ENCODE measurements at places on chromosomes 7 and 10.

DNA sequence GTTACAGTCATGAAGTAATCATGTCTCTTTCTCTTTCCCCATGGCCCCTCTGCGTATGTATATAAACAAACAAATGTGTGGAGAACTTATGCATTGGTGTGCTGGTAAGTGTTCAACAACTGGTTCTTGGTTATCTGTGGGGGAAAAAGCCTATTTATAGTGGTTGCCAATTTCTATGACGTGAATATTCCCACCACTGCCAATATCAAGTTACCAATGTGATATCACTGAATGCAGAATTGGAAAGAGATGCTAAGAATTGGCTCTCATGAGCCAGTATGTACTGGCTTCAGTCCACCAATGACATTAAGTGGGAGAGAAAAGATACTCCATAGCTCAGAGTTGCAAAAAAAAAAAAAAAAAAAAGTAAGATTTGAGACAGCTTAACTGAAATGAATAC is 399.7 kb downstream of the REEP3 start:
- DNase-seq: no peak

DNA sequence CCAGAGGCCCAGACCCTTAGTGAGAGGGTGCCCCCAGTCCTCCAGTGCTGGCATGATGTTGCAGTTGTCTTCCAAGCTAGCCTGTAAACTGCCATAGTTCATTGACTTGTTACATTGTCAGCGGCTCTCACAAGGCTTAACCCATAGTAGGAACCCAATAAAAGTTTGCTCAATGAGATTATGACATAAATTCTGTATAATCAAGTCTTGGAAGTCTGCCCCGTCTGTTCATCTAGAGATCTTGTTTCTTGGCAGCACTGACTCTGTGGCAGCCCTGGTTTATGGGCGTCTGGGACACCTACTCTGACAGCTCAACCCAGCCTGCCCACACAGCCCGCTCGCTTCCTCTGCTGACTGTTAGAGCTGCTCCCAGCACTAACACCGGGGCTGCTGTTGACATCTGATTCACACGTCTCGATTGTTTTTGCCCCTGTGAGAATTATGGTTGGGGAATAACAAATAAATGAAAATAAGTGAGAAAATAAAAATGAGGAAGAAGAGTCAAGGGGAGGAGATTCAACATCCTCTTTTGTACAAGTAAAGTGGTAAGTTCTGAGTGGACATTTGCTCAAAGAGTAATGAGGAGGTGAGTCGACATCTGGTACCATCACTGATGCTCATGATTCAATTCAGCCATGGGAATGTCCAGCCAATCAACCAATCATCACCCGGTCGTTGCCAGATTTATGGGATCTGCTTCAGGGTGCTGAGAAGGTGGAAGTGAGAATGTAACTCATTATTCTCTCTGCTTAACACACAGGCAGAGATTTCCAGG is 160.8 kb downstream of the SPAG6 start:
- DNase-seq: no peak

DNA sequence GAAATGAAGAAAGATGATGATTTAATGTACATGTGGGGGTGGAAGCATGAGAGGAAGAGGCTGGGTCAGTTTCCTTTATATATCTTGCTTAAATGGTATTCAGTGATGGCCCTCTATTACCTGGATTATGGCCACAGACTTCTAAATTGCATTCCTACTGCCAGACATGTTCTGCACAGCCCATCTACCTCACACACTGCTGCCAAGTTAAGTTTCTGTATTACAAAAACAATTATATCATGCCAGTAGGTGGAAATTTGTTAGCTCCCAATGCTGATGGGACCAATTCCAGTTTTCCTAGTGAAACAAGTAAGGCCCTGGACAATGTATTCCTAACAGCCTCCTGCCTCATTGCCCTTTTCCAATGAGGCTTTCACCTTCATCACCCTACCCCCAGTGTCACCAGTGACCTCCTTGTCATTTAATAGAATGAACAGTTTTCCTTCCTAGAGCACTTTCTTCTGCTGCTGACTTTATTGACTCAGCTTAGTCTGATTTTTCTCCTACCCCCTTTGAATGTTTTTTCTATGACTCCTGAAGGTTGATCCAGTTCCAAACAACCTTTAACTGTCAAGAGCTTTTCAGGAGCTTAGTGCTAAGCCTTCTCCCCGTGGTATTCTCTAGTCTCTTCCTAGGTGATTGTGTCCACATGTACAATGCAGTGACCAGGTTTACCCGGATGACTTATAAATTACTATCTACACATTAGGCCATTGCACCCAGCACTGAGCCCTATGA is 316.6 kb upstream of the ANKRD30A start:
- no peak for DNase-seq

GRCh38 chr10:104831272-104831671 is 190.2 kb downstream of the SORCS3 start:
- DNase-seq: no peak

- no peak for DNase-seq
These were observed 11.8 kb downstream of the CFAP69 start for GRCh38 chr7:90256778-90257177.

DNA sequence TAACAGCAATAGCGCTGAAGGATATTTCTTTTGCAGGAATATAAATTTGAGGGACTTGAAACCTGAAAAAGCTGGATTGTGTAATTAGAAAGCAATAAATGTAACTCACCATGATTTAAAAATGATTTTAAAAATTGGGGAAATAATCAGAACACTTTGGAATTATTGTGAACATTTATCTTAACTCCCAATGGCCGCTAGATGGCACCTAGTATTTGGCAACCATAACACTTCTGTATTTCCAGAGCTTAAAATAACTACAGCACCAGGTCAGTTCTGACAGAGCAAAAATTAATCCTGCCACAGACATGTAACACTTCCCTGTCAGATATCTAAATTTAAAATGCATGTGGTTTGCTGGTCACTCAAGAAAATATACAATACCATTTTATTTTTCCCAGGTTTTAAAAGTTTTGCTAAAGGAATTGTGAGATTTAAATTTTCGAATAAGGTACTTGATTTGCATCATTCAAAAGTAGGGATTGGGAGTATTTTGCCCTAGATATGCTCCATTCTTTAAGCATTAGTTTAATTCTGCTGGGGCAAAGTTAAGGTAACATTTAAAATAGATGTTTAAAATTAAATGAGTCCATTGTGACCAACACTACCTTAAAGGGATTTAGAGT is 144.5 kb downstream of the PPP1R3A start:
- DNase-seq: peak; percentile 45

DNA sequence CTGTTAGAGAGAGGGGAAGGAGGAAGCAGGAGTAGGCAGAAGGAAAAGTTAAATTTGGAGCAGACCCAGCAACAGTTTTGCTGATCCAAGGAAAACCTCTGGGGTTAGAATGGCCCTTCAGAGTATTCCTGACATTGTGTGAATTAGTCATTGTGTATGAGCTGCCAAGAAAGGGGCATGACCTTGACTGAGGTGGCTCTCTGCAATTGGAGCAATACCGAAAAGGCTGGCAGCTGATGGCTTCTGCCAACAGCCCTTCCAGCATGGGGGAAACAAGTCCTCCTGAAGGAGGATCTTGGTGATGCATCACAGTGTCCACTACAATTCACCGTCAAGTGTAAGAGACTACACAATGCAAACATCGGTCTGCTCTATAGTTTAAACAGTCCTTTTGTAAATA is 20.6 kb upstream of the WASL start:
- peak; percentile 94 for DNase-seq

DNA sequence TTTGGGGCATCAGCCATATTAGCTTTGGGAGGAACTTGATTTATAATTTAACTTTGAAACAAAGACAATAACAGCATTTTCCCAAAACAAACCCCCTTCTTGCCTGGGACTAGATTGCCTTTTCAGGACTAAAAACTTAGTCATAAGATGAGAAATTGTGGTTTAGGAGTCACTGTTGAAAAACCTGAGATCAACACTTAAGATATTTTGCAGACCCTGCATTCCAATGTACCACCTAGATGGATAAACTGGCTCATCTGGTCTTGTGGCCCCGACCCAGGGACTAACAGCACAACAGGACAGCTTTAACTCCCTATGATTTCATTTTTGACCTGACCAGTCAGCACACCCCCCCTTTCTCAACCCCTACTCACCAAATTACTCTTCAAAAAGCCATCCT is 1165.4 kb downstream of the XPNPEP1 start:
- DNase-seq: peak; percentile 51

DNA sequence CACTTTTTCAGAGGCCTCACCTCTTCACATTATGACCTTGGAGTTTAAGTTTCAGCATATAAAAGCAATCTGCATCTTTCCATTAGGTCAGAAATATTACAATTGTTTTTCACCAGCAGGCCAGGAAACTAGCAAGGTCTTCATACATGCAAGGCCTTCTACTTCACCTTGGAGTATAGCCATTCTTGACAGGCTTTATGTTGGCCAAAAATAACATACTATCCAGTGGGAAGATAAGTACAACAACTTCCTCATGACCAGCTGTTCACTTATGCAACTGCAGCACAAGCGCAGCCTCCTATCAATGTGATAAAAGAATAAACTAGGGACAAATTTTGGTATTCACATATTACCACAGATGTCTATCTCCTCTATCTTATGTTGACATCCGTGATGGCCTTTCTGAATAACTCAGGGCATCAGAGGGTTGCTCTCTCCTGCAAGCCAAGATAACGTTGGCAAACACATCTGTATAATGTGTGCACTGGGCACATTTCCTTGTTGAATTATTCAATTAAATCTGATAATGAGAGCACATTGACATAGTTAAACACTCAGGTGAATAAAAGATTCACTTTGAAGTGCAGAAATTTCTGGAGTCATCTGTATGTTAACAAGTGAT is 239.8 kb downstream of the FZD1 start:
- DNase-seq: no peak

DNA sequence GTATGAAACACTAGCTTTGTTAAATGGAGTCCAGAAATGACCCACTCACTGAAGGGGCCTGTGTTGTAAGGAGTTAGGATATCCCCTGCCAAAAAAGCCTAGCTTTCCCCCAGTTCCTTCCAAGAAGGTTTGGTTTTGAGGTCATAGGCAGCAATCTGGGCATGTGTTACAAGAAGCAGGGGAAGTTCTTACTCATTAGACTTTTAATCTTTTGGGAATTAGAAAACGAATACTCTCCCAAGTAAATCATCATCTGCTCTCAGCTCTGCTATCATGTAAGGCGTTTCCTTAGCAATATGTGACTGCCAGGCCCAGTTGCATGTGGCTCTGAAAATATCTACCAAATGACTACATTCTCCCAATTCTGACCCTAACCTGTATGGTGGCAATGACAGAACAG is 3.7 kb downstream of the NOD1 start:
- DNase-seq: no peak

- no peak for DNase-seq
These were observed 14.1 kb downstream of the ZWINT start for GRCh38 chr10:56346845-56347415.

- DNase-seq: no peak
These were observed 695.5 kb downstream of the GRM8 start for GRCh38 chr7:126557271-126557670.

- no peak for DNase-seq
These were observed 131.7 kb downstream of the RTKN2 start for GRCh38 chr10:62136931-62137330.

- DNase-seq: no peak
These were observed 617.2 kb downstream of the GRM8 start for GRCh38 chr7:126635545-126635944.

GRCh38 chr7:148478551-148478950 is 112.0 kb upstream of the C7orf33 start:
- DNase-seq: no peak

DNA sequence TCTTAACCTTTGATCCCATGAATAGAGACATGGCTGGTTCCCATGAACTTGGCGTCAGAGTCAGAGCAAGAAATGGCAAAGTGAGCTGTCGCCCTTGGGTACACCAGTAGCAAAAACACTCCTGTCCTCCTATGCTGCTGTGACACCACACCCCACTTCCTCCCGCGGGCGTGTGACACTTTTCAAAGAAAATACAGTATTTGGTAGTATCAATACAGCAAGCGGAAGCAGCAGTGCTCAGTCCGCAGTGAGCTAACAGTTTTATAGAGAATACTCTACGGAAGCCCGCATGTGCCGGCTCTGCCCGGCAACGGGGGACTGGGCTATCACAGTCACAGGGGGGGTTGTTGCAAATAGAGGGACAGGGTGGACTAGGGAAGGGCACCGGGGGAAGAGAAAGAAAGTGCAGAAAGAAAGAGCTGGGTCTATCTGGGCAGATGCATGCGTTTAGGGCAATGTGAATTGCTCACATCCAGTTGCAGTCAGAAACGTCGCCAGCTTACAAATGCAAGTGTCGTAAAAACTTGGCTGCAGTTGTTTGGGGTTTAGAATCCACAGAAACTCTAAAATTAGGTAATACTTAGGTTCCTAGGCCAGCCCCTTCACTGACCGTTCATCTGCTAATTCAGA is 49.8 kb downstream of the PRKCQ start:
- DNase-seq: no peak

GRCh38 chr10:99658622-99659030 is 683 bp upstream of the ENTPD7 start:
- DNase-seq: no peak

- no peak for DNase-seq
These were observed 52.5 kb upstream of the VOPP1 start for GRCh38 chr7:55624813-55625212.

DNA sequence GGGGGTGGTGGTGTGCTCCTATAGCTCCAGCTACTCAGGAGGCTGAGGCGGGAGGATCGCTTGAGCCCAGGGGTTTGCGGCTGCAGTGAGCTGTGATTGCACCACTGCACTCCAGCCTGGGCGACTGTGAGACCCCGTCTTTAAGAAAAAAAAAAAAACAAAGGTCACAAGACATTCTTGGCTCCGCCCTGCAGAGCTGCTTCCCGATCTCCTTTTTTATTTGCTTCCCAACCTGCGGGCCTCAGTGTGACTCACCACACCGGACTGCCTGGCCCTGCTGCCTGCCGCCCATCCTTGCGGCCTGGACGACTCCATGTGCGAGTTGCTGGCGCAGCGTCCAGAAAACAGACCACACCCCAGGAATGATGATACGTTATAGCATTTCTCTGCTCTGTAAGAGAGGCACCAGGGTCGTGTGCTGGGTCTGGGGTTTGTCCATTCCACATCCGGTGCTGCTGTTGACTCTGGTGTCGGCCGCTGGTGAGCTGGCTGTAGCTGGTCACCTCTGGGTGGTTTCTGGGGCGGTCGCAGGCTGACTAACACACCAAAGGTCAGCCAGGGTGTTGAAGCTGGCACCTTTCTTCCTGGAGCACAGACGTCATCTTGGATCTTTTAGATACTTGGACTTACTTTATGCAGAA is 123.6 kb downstream of the TCF7L2 start:
- peak; percentile 100 for DNase-seq

- DNase-seq: no peak
These were observed 13.7 kb upstream of the CLDN4 start for GRCh38 chr7:73817121-73817520.

DNA sequence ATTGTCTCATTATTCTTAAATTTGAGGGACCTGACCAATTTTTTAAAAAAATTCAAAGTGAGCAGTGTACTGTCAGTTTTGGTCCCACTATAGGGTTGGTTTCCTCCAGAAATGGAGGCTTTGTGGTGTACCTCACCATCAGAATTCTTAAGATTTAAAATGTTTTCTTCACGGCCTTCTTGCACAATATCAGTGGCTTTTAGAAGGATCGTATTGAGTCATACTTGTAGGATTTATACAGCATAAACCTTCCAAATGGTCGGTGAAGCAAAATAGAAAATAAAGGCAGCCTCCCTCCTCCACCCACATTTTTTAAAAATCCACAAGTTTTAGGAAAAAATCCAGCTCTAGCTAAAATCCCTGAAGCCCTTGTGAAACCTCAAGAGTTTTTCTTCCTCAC is 126.4 kb downstream of the RNLS start:
- no peak for DNase-seq

- DNase-seq: no peak
These were observed 164.2 kb downstream of the RNLS start for GRCh38 chr10:88418871-88419270.

GRCh38 chr10:75632805-75633462 is 201.5 kb downstream of the LRMDA start:
- no peak for DNase-seq

Measured in RCC 7860 (cell line).